Thoracic aorta (tissue), 2 donors: ENCODE measurements at places on chromosomes 13 and 19. TPM values are rescaled to one million over a fixed set of nuclear protein-coding genes. Genes with fewer than 3 reads are reported as not detected.
A peak's percentile ranks its signal among the peaks of the same experiment; 100 is the strongest.

- H3K4me1 ChIP-seq, result no peaks in the 10 kb centered on the region
- H3K36me3 ChIP-seq, result peaks cover 22% of the 10 kb centered on the region
- H3K27me3 ChIP-seq, result no peaks in the 10 kb centered on the region
- no peak overlapping the region for H3K27ac ChIP-seq
- H3K4me3 ChIP-seq, result no peak overlapping the region
- DNase-seq, result no peak
These were observed 17.7 kb downstream of the ZNF763 start for GRCh38 chr19:11982526-11982925.

- peaks cover 20% of the 10 kb centered on the region for H3K4me1 ChIP-seq
- no peak overlapping the region for H3K4me3 ChIP-seq
- no peak for DNase-seq
- no peak overlapping the region for H3K27ac ChIP-seq
These were observed 74.1 kb downstream of the DCLK1 start for GRCh38 chr13:36057041-36057440.

ZNF610 gene
- 1.1 TPM for total RNA-seq

ADGRL1 gene
- total RNA-seq, result 15.4 TPM

IGLON5 gene
- total RNA-seq, result not detected

DNA sequence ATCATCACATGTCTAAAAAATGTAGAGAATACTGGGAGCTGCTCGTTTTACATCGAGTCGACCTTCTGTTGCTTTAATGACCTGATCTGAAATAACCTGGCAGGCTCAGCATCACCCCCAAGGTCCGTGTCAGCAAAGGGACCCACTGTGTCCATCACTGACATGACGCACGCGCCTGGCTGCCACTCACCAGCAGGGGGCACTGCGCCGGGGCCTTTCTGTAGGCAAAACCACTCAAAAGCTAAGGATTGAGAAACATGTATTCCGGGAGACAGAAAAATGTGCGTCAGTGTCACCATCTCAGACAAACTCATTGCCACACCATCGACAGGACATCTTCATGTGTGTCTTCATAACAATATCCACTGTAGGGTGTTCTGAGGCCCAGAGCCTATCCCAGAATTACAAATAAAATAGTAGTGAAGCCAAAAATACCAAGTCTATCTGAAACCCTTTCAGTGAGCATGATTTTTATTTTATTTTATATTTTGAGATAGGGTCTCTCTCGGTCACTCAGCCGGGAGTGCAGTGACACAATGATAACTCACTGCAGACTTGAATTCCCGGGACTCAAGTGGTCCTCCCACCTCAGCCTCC lies 130.3 kb upstream of the LSM14A start:
- DNase-seq, result peak; percentile 9
- H3K4me3 ChIP-seq, result no peak overlapping the region
- no peak overlapping the region for H3K27ac ChIP-seq
- H3K4me1 ChIP-seq, result no peaks in the 10 kb centered on the region
- H3K36me3 ChIP-seq, result no peaks in the 10 kb centered on the region

ADAMTSL5 gene
- 36.2 TPM for total RNA-seq

KIR2DL4 gene
- total RNA-seq, result 0.54 TPM

FPR1 gene
- 39.3 TPM for total RNA-seq

UNC13A gene
- total RNA-seq, result 2.1 TPM

DNA sequence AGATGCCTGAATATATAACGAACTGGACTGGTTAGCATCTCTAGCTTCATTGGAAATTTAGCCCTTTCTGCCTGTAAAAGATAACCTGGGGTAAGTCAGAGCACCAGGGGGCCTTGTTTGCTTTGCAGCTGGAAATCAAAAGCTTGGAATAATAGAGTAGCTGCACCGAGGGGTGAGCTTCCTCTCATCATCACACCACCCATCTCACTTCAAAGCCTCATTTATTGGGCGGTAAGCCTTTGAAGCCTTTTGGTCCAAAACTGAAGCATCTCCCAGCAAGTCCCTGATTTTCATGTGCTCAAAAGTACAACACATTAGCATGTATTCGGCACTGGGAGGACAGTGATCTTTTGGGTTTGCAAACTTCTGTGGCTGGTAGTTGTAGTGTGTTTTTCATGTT lies 405.1 kb downstream of the FOXO1 start:
- H3K4me3 ChIP-seq, result no peak overlapping the region
- no peak for DNase-seq
- H3K27me3 ChIP-seq, result no peaks in the 10 kb centered on the region
- H3K4me1 ChIP-seq, result peaks cover 25% of the 10 kb centered on the region
- H3K36me3 ChIP-seq, result no peaks in the 10 kb centered on the region

DNA sequence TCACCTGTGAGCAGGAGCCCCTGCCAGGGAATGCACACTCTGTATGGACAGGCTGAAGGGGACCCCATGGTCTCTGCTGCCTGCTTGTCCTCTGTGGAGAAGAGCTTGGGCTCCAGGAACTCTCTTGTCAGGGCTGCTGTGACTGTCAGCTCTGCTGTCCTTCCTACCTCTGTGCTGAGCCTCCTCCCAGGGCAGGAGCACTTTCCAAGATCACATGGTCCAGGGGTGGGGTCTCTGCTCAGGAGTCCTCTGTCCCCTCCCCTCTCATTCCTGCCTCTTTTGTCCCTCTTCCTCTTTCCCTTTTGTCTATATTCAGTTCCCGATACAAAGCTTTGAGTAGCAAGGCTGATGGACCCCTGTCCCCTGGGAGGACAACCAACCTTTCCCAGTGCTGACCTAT lies at the start of gene CEACAM7:
TSS of gene CEACAM7 (minus strand) at position 173 of the 400 bp plus-strand sequence. CDS start at position 68, 105 bp downstream.
- no peaks in the 10 kb centered on the region for H3K27me3 ChIP-seq
- H3K36me3 ChIP-seq, result no peaks in the 10 kb centered on the region
- H3K4me1 ChIP-seq, result no peaks in the 10 kb centered on the region
- no peak for DNase-seq
- no peak within 1 kb of the TSS for H3K27ac ChIP-seq

- no peaks in the 10 kb centered on the region for H3K27me3 ChIP-seq
- H3K27ac ChIP-seq, result no peak overlapping the region
- H3K36me3 ChIP-seq, result no peaks in the 10 kb centered on the region
These were observed 14.2 kb downstream of the TSHZ3 start for GRCh38 chr19:31334849-31335624.

MTIF3 gene
- total RNA-seq, result 29.5 TPM

DNA sequence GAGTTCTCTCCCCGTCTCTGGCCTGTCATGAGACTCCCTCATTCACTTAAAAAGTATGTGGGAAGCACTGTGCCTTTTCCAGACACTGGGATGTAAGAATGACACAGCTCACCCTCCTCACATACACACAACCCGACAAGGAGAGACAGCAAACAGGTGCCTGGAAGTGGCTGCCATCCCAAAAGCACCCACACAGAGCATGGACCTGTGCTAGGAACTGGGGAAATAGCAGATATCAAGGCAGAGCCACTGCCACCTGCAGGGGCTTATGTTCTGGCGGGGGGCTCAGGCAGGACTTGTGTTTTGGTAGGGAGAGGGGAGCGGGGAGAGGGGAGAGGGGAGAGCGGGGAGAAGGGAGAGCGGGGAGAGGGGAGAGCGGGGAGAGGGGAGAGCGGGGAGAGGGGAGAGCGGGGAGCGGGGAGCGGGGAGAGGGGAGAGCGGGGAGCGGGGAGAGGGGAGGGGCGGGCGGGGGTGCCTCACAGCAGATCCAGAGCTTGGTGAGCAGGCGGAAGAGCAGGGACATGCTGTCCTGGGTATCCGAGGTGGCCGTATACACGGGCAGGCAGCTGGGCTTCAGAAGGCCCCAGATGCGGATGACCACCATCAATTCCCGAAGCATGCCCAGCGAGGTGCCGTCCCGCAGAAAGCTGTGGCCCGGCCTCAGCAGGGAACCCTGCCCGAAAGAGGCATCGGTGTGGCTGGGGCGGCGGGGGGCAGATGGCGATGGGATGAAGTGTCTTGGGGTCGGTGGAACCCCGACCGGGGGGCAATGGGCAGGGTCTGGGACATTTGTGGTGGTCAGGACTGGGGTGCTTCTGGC lies 12.2 kb downstream of the CFD start:
- DNase-seq, result no peak
- peaks cover 14% of the 10 kb centered on the region for H3K4me1 ChIP-seq
- H3K4me3 ChIP-seq, result no peak overlapping the region
- no peaks in the 10 kb centered on the region for H3K27me3 ChIP-seq

DNA sequence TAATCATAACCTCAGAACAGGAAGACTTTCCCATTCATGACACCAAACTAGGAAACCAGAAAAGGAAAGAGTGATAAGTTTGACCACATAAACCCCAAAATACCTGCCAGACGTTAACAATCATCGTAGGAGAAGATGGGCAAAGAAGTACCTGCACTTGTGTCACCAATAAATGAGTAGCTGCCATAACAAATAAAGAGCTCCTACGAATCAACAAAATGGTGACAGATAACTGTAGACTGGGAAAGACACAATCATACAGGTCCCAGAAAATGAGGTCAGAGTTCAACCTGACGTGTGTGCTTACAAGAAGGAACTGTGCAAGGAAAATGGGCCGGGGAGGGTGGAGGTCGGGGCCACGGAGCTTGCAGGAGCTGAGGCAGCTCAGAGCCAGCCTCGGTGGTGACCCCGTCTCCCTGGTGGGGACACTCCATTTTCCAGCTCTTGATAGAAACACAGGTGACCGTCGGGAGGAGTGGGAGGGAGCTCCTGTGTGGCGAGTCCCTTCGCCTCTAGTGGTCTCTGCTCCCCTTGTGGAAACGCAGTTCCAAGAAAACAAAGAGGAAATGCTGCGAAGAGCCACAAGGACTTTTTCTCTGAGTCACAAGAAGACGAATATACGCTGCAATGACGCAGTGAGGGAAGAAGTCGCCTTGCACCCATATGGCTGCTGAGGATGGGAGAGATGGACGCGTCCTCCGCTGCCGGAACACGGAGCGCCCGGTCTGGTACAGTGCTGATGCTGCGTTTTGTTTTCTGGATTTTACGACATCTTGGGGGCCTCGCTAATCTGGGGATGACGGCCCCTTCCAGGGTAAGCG lies 9.5 kb downstream of the PIP5K1C start:
- DNase-seq, result no peak
- no peak overlapping the region for H3K27ac ChIP-seq

- H3K36me3 ChIP-seq, result no peaks in the 10 kb centered on the region
- H3K27ac ChIP-seq, result no peak overlapping the region
- DNase-seq, result no peak
These were observed 65.7 kb downstream of the SOX1 start for GRCh38 chr13:112132619-112133018.

GRCh38 chr19:43560687-43561086 lies 14.6 kb downstream of the XRCC1 start:
- H3K27me3 ChIP-seq, result no peaks in the 10 kb centered on the region
- H3K4me3 ChIP-seq, result no peak overlapping the region
- peaks cover 6% of the 10 kb centered on the region for H3K4me1 ChIP-seq
- H3K36me3 ChIP-seq, result peaks cover 18% of the 10 kb centered on the region

- no peak overlapping the region for H3K27ac ChIP-seq
- no peaks in the 10 kb centered on the region for H3K4me1 ChIP-seq
- DNase-seq, result no peak
- no peak overlapping the region for H3K4me3 ChIP-seq
- H3K27me3 ChIP-seq, result no peaks in the 10 kb centered on the region
- H3K36me3 ChIP-seq, result no peaks in the 10 kb centered on the region
These were observed 292.4 kb upstream of the TSHZ3 start for GRCh38 chr19:31641591-31641990.
